ENCODE measurements at places on chromosomes 7 and 10. TPM values are rescaled to one million over a fixed set of nuclear protein-coding genes. Genes with fewer than 3 reads are reported as not detected.

The C10orf53 gene
- total RNA-seq = not detected

The ASZ1 gene
- total RNA-seq = not detected

The EIF4EBP2 gene
- total RNA-seq = 23.4 TPM

DNA sequence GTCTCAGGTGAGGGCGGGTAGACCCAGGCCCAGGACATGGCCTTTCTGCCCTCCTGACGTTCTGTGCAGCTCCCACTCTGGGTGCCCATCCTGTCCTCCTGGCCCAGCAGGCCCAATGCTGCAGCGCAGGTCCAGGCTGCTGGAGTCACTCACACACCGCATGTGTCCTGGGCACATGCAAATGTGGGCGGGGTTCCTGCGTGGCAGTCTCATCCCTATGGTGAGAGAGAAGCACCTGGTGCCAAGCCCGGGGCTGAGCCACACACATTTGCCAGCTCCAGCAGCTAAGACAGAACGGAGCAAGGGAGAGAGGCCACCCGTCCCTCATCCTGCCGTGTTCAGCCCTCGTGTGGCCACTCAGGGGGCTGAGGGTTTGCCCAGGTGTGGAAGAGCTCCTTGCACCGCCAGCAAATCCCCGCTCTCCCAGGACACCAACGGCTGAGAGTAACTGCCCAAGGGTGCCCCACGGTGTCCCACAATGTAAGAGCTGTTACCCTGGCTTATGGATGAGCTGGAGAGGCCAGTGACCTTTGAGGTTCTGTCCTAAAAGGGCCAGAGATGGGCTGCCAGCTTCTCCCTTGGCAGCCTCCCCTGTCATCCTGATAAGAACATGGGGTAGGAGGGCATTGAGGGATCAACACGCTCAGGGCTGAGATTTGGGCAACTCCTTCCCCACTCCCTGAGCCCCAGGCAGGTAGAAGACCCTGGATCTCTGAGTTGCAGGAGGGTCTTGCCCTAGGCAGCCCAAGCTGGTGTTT is 4.4 kb downstream of the FUOM start:
- DNase-seq = no peak

DNA sequence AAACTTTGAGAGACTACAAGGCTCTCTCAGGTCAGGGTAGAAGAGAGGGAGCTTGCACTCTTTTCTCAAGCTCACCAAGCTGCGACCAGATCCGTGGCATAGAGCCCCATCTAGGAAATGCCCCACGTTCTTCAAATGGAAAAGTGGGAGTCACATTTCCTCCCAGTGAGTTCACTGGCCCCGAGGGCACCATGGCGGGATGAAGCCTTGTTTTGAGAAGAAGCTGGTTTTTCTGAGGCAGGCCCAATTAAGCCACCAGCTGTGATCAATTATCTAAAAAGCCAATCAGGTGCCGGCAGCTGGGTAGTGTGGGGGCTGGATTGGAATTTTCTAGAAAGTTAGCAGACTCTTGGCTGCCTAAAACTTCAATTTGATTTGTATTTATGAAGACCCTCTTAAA is 101.4 kb downstream of the ZNF365 start:
- DNase-seq = no peak

- DNase-seq = no peak
These were observed 113.2 kb downstream of the MICALL2 start for GRCh38 chr7:1345796-1346755.

DNA sequence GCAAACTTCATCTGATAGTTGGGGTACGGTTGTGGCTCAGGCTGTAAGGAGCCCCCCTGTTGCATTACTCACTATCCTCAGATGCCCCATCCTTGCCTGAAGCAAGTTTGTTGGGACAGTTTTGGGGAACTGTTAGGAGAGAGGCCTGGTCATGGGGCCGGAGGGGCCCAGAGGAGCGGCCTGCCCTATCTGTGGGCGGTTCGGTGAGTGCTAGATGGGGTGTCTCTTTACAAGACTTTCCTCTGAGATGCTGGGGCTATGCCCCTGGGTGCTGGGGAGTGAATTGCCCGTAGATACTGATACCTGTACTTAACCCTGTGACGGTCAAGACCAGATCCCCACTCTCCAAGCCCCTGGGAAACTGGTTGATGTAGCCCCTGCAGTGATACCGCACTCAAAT is 12.4 kb downstream of the CUX1 start:
- DNase-seq = no peak

GRCh38 chr7:80521809-80522208 is 9.9 kb upstream of the GNAT3 start:
- DNase-seq = no peak

- DNase-seq = no peak
These were observed 9.9 kb upstream of the PPP1R9A start for GRCh38 chr7:94897541-94897940.

All from foreskin keratinocyte (primary cell).